A549 treated with DMSO at 1 μM for 4 hours (cell line): ENCODE measurements at places on chromosomes 11 and 22. TPM values are rescaled to one million over a fixed set of nuclear protein-coding genes. Genes with fewer than 3 reads are reported as not detected.

RIMBP3C gene
- total RNA-seq = 0.13 to 0.39 TPM (median 0.23 TPM) in 5 replicates

OR2AG2 gene
- 0.05 to 0.09 TPM (median 0.06 TPM) in 3 of 5 replicates, not detected in the others for total RNA-seq

CD3G gene
- not detected in 5 replicates for total RNA-seq

LMO1 gene
- total RNA-seq = 2.2 to 2.9 TPM (median 2.7 TPM) in 5 replicates

SLC7A4 gene
- not detected in 5 replicates for total RNA-seq

C11orf54 gene
- total RNA-seq = 11.3 to 16.2 TPM (median 12.1 TPM) in 5 replicates

SPDYC gene
- total RNA-seq = not detected in 5 replicates
